Small intestine (tissue), 16 donors: ENCODE measurements at places on chromosomes 1 and 21.
A peak's percentile ranks its signal among the peaks of the same experiment; 100 is the strongest.

GRCh38 chr1:155199792-155200191 lies 7.9 kb downstream of the THBS3 start:
- DNase-seq, result no peak

- DNase-seq, result peak; percentile 90
Observed at GRCh38 chr1:226135059-226135651, 51.4 kb downstream of the ACBD3 start.

- no peak for DNase-seq
Observed at GRCh38 chr1:67677408-67677807, 7.6 kb upstream of the GADD45A start.

DNA sequence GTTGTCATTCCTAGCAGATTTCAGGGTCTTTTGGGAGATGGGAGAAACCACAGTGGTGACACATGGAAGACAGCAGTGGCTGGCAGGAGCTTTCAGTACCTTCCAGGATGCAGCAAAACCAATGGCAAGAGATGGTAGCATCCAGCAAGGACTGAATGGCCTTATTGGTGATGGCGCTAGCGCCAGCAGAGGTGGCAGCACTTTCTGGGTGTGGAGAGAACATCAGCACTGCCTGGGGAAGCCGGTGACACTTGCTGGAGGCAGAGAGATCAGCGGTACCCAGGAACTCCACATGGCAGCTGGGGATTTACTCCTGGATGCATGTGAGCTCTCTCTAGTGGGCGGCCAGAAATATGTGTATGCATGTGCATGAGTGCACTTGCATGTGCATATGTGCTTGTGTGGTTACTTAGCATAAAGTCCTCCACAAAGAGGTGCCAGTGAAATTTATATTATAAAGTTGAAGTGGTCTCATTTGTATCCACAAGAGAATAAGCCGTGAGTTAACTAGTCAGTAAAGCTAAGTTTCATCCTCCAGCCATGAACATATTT lies 364.7 kb downstream of the LMX1A start:
- DNase-seq, result no peak

GRCh38 chr1:244205171-244205570 lies 154.1 kb downstream of the ZBTB18 start:
- DNase-seq, result no peak

DNA sequence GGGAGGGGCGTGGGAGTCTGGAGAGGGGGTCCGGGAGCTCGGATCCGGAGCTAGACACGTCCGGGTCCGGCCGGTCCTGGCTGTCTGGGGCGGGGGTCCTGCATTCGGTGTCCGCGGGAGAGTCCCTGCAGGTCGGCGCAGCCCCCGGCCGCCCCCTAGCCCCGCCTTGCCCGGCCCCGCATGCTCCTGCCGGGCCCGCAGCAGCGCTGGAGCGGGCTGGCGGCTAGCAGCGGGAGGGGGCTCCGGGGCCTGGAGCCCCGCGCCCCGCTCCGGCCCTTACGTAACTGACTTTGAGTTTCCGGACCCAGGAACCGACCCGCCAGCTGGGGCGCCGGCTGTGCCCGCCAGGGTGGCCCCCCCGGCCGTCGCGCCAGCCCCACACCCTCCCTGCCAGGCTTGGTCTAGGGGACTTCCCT lies 26.9 kb upstream of the EPB41 start:
- no peak for DNase-seq

GRCh38 chr1:35564037-35564883 lies 6.7 kb downstream of the NCDN start:
- peak; percentile 77 for DNase-seq

GRCh38 chr1:100810360-100810759 lies 84.3 kb downstream of the EXTL2 start:
- DNase-seq, result no peak

- DNase-seq, result no peak
Observed at GRCh38 chr1:87728169-87728568, 399.5 kb downstream of the LMO4 start.

- peak; percentile 25 for DNase-seq
Observed at GRCh38 chr1:58047265-58047858, 499.2 kb downstream of the OMA1 start.

DNA sequence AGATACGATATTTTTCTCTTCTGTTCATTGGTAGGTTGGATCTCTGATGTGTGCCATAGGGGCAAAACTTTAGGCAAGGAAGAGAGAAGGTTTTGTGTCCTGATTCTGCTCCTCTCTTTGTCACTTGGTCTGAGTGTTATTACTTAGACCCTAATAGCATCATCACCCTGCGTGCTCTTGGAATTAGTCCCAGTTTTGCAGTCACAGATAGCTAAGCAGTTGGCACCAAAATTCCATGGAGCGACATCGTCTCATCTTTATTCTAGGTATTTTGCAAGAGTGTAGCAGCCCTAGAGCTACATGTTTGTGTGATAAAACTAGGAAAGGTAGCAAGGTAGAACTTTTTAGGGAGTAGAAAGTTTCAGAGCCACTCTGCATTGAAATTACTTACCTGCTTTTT lies 23.8 kb downstream of the PIP5K1A start:
- DNase-seq, result no peak

- DNase-seq, result no peak
Observed at GRCh38 chr1:222240536-222241181, 307.2 kb downstream of the HHIPL2 start.

GRCh38 chr1:31872658-31873636 lies 57.1 kb upstream of the SPOCD1 start:
- peak; percentile 40 for DNase-seq

GRCh38 chr1:204940591-204940990 lies 69.9 kb downstream of the NFASC start:
- DNase-seq, result no peak

- no peak for DNase-seq
Observed at GRCh38 chr1:2089051-2089450, 38.8 kb downstream of the PRKCZ start.

GRCh38 chr1:57281324-57281723 lies 142.5 kb downstream of the DAB1 start:
- DNase-seq, result peak; percentile 58

GRCh38 chr1:91026777-91027176 lies 4.9 kb upstream of the ZNF644 start:
- DNase-seq, result no peak

GRCh38 chr1:227124473-227124872 lies 184.4 kb downstream of the COQ8A start:
- no peak for DNase-seq

DNA sequence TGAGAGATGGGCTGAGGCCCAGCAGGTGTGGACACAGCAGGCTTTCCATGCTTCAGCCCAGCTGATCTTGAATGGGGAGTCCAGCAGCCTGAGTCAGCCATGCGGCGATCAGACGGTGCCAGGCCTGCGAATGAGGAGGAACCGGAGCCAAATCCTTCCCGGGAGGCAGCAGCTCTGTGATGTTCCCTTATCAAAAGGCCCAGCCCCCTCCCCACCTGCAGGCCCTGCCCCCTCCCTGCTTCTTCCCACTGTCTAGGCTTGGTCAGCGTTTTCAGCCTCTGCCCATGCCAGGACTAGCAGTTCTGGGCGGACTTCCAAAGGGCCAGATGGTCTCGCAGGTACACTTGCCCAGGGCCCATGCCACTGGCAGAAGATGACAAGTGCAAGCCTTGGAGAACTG lies 253.8 kb downstream of the KAZN start:
- DNase-seq, result no peak

DNA sequence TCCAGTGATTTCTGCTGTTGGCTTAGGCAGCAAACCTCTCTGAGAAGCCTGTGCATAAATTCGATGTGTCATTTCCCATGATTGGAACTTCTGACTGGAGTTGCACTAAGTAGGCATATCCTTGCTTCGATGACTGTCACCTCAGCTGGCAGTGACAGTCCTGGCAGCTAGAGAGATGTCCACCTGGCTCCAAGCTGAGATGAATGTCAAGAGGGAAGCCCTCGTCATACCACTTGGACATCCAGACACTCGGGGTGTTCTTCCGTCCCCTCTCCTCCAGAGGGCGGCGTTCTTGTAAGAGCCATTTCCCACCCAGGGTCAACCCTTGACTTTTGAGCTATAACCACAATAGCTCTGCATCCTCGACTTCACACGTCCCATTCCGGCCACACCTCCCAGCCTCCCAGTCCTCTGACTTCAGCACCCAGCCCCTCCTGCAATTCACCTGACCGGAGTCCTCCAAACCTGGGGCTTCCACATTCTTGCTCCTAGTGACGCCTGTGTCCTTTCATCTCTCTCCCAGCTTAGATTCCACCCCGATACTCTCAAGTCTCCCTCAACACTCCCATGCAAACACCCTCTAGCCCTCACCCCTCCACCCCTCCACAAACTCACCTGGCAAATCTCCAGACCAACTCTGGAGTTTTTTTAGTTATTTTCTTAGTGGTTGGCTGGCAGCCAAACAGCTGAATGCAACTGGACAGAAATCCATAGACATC lies 17.3 kb downstream of the CA6 start:
- DNase-seq, result peak; percentile 84

DNA sequence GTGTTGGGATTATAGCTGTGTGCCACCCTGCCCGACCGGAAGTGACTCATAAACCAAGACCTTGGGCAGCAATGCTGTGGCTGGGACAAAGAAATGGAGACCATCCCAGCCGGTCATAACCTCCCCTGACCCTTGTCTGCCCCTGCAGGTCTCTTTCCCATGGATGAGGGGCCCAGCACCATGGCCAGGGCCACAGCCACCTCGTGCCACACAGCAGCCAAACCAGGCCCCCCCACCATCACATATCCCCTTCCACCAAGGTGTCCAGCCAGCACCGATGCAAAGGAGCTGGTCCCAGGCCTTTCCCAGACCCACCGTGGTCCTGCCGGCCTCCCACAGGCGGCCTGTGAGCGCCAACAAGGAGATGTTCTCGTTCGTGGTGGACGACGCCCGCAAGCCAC lies 42.2 kb downstream of the FHAD1 start:
- no peak for DNase-seq

DNA sequence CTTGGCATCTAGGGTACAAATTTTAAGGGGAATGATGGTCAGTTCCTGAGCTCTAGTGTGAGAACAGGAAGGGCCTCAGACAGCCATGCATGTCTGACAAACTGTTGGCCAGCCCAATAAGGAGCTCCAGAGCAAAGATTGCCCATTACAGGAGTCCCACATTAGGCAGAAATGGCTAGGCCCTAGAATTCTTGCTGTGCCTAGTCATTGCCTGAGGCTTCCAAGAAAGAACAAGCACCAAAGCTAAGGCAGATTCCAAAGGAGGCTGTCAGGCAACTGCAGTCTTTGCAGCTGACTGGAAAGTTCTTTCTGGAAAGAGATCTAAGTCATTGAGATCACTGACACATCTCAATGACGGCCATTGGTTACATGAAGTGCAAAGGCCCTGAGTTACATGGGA lies 3.9 kb upstream of the STIL start:
- no peak for DNase-seq

DNA sequence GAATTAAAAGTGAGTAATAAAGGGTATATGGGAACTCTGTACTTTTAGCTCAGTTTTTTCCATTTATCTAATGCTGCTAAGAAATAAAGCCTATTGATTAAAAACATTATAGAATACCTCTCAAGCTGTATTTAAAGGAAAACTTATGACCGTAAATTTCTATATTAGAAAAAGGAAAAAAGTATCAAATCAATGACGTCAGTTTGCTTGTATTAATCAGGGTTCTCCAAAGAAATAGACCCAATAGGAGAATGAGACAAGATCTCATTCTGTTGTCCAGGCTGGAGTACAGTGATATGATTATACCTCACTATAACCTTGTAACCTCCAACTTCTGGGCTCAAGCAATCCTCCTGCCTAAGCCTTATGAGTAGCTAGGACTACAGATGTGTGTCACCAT lies 15.4 kb upstream of the LRIF1 start:
- no peak for DNase-seq

DNA sequence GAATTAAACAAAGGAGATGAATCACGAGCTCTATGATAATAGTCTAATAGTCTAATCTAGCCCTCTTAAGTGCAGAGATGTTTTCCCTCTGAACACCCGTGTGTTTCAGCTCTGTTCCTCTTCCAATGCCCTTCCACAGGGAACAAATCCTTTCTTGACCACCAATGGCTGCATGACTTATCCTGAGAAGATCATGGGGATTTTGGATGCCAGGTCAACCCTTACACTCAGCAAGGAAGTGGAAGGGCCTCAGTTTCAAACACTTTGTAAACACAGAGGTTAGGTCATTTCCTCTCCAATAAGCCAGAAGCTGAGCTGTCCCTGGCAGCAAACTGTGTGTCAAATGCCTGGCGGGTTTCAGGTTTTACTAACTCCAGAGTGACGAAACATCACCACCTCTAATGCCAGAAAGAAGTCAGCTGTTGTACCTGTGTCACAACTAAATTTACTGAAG lies 200.0 kb downstream of the GABPA start:
- DNase-seq, result peak; percentile 8

- DNase-seq, result no peak
Observed at GRCh38 chr21:44687671-44688070, 5.7 kb upstream of the KRTAP12-1 start.

DNA sequence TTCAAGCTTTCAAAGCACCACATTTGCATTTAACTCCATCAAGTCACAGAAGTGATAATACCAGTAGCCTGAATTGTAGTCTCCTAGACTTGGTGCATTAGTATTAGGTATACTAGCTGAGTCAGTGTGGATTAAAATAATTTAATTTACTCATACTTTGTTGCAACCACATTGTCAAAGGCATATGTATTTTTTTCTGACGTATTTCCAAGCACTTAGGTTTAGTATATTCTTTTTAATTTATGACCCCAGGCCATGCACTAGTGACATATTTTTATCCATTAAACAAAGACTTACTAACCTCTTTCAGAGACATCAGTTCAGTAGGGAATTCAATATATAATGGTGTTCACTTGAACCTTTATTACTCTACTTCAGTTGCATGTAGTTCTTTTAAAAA lies 1894.5 kb downstream of the NCAM2 start:
- no peak for DNase-seq

DNA sequence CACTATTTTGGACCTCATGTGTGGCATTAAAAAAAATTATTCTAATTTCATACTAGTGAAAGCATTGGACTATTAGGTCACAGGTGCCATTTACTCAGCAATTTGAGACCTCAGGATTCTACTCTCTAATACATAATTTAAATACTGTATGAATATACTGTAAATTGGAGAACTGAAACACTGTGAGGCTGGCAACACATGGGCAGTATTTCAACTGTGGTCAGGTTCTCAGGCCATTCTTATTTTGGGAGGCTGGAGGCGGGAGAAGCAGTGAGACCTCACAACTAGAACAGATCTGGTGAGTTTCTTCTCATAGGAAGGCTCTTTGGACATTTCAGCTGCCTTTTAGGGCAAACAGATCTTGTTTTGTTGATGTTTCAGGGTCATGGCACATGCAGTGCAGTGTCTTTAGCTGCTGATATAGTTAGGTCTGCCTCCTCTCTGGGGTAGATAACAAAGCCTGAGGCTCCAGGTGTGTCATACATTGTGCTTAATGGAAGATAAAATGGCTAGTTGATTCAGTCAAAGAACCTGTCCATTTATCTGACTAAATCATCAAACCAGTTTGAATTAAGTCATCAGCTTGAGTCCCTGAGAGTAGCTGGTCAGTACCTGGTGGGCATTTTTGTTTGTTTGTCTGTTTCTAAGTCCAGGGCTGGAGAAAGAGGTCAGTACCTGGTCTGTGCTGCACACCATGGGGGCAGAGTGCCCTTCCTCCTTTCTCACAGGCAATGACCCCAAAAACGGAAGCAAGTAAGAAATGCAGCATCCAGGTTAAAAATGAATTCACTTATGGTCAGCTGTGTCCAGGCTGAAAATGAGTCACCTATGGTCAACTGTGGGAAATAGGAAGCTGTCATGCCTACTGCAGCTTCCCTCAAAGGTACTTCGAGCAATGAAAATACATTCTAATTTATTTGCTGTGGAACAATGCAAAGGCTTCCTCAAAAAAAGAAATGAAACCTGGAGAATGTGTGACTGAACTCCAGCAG lies 216.2 kb downstream of the SDCCAG8 start:
- DNase-seq, result no peak
